OCI-LY7 (cell line): ENCODE measurements at places on chromosomes 2 and 18.
A peak's percentile ranks its signal among the peaks of the same experiment; 100 is the strongest.

DNA sequence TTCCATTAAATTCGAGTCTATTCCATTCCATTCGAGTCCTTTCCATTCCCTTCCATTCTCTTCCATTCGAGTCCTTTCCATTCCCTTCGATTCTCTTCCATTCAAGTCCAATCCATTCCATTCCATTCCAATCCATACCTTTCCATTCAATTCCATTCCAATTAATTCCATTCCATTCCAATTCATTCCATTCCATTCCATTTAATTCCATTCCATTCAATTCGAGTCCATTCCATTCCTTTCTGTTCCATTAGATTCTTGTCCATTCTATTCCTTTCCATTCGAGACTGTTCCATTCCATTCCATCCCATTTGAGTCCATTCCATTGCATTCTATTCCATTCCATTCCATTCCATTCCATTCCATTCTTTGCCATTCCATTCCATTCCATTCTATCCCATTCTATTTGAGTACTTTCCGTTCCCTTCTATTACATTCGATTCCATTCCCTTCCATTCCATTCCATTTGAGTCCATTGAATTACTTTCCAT is 1130.0 kb downstream of the RPIA start:
- no peak for DNase-seq

- no peak for DNase-seq
These were observed 272.8 kb upstream of the MMADHC start for GRCh38 chr2:149860276-149860921.

DNA sequence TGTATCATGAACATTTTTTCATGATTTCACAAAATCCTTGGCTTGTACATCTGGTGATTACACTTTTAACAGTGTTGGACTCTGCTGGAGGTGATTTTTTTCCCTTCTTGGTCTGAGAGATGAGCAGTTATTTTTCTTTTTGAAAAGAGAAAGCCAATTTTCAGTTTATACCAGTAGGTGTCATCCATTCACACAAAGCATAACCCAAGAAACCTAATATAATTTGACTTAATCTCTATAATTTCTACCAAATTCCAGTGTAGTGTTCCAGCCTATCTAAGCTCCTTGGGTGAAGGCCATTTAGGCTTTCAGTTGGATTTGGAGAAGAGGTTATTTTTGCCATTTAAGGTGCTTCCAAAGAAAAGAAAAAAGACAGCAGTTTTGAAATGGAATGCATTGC is 7.7 kb upstream of the ICOS start:
- peak; percentile 8 for DNase-seq

DNA sequence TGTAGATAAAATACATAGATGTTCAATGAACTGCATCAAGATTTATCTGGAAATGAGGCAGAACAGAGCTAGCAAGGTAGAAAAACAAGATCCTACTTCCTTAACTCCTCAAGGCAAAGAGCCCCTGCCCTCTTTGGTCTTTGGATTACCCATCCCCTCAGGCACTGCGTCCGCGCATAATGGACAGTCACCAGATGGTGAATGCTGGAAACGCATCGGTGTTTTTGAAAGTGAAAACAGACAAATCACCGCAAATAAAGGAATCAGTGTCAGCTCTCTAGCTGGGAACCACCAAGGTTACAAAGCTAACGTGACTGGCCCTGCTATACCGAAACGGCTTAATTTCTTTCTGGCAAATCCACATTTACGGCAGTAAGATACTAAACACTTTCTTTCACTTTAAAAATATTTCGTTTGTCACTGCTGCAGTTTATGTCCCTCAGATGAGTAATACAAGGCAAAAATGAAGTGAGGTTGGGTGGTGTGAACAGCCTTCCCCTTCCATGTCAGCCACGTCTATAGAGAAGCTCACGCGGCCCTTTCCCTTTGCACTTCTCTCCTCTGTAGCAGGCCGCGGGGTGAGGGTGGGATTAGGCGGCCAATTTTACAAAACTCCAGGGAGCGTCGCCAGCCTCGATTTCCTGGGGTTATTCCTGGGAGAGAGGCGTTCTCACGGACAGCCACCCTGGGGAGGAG is 627 bp upstream of the GALR1 start:
- DNase-seq: no peak

DNA sequence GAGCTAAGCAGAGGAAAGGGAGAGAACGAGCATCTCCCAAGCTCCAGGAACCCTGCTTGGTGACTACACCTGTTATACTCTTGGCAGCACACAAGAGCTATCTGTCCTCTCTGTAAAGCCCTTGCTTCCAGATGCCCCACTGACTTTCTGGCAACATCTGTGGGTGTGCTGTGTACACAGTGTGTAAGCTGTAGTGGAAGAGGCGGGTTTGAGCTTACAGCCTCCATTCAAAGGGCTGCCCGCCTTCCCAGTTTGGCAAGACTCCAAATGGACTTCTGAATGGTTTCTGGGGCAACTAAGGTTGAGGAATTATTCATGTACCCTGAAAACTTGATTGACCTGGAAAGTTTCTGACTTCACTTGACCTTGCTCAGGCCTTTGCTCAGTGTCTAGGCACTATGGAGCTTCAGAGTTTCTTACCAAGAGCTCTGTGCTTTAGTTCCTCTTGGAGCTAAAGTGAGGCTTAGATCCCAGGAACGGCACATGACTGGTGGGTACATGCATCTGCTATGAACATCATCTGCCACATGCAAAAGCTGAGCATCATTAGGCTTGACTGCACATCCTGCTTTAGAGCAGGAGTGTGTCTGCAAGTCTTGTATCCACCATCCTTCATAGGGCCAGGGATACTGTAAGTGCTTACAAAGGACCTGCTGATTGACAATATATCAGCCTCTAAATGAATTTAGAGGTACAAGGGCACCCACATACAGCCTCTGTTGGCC is 290.9 kb upstream of the SIX2 start:
- DNase-seq: peak; percentile 61

GRCh38 chr2:83782122-83782521 is 677.0 kb downstream of the SUCLG1 start:
- DNase-seq: no peak

- DNase-seq: no peak
These were observed 394.6 kb upstream of the SETBP1 start for GRCh38 chr18:44286049-44286448.

- no peak for DNase-seq
These were observed 1.4 kb upstream of the CYP1B1 start for GRCh38 chr2:38077431-38077769.

DNA sequence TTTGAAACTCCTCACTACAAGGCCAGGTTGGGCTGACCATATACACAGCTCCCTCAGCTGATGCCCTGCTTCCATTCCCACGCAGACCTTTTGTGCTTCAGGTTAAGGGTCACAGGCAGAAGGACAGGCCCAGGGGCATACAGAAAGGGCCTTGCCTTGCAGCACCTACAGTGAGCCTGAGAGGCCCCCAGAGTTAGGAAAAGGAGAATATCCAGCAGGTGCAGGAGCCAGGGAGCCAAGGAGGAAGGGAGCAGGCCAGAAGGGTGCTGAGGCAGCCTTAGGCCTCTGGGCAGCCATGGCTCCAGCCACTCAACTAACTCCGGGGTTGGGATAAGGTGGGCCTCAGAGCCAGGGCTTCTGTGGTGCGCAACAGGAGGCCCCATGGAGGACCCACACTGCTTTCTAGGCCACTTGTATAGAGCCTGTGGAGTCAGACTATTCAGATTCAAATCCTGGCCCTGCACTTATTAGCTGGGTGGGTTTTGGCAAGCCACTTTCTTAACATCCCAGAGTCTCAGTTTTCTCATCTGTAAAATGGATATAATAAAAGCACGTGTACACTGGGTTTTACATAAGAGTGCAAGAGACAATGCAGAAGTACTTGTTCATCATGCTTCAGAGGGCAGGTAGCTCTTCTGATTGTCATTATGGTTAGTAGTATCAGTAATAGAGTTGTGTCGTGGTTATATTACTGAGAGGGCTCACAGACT is 214.6 kb upstream of the HAAO start:
- no peak for DNase-seq
